GM03348 (cell line): ENCODE measurements at places on chromosomes 7 and 10.

DNA sequence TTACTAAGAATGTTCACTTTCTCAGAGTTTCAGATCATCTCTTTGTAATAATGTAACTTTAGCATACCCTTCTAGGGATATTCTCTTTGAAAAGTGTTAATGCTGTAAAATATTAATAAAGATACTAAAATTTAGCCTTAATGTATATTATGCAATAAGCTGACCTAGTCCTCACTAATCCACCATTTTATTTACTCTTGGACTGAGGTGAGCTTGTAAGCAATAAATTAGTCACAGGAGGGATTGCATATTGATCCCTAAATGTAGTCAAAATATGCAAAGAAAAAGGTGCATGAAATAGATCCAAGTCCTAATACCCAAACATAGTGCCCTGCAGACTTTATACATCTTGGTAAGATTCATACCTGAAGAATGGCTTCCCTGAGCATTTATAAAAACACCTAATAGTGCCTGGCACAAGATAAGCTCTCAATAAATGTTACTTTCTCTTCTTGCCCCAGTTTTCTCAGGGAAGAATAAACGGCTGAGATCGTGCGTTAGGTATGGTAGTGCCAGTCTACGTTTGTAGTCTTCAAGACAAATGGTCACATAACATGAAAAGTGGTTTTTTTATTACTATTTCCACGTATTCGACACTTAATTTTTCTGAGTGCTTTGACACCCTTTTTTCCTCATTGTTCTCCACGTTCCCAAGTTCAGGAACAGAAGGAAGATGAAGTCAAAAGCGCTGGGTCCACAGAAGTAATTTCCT is 14.3 kb downstream of the INSIG1 start:
- DNase-seq: no peak

GRCh38 chr10:28179006-28179742 is 123.7 kb downstream of the MPP7 start:
- DNase-seq: peak; percentile 50

DNA sequence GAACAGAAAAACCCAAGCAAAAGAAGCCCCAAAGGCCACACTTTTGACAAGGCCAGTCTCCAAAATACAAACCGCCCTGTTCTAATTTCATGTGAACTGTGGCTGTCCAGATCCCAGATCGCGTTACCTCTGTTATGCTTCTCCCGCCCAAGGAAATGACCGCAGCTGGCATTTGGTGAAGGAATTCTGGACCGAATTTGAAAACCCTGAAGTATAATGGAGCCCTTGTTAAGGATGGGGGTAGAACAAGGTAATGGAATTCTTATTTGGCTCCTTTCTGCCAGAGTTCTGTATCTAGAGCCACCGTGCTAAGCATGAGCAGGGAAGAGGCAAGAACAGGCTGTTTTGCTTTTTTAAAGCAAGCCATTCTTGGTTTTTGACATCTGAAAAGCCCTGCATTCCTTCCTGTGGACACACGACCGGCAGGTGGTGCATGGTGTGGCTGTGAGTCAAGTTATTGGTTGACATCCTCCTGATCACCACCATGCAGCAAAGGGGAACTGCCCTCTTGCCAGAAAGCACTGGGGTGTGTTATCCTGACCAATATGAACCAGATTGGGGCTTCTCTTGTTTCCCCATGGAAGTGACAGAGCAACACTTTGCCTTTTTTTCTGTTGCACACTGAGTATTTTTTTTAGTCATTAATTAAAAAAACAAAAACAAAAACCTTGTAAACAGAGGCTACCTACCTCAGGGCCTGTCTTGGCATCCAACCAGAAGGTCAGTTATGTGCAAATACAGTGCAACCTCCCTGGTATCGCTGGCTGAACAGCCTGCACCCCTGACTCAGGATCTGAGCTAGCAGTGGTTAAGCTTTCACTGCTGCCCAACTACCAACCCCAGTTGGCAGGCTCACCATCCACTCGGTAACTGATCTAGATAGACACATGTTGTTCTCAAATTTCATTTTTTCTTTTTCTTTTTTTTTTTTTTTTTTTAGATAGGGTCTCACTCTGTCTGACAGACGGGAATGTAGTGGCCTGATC is 14.2 kb downstream of the UCMA start:
- no peak for DNase-seq

- DNase-seq: no peak
These were observed 19.8 kb upstream of the DNAAF5 start for GRCh38 chr7:706721-707120.

GRCh38 chr10:49180444-49180860 is 7.7 kb downstream of the TMEM273 start:
- DNase-seq: no peak

DNA sequence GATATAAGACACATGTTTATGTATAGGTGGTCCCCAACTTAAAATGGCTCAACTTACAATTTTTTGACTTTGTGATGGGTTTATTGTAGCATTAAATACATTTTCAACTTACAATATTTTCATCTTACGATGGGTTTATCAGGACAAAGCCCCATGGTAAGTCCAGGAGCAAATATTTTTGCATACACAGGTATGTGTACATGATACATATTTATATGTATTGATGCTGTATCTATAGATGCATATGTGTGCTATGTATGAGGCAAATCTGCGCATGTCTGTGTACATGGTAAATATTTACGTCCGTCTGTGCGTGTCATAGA is 664 bp upstream of the UBE3C start:
- no peak for DNase-seq

GRCh38 chr10:127035827-127036226 is 130.6 kb downstream of the DOCK1 start:
- DNase-seq: no peak

DNA sequence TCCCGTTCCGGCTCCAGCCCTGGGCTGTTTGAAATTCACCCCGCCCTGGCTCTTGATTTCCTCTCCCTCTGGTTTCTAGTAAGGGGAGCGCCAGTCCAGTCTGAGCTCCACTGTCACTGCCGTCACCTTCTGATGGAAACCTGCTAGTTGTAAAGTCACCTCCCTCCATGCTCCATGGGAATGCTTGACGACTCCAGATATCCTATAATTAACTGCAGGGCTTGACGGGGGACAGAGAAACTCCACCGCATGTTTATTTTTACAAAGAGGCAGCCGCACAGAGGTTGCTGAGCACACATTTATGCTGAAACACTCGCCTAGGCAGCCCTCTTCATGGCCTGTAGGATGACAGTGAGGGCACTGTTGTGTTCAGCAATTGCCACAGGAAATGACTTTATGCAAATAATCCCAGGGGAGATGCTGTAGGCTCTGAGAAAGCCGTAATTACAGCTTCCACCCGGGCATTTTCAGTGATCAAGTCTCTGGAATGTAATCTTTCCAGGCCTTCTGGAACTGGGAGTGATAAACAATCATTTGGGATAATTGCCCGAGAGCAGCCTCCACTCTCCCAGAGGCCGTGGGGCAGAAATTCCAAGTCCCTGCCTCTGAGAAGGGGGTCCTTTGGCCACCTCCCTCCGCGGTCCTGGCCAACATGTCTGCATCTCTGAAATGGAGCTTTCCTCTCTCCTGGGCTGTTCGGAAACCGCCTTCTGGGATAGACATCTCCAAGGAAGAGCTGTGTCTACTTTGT is 300.5 kb downstream of the KLF6 start:
- peak; percentile 12 for DNase-seq

DNA sequence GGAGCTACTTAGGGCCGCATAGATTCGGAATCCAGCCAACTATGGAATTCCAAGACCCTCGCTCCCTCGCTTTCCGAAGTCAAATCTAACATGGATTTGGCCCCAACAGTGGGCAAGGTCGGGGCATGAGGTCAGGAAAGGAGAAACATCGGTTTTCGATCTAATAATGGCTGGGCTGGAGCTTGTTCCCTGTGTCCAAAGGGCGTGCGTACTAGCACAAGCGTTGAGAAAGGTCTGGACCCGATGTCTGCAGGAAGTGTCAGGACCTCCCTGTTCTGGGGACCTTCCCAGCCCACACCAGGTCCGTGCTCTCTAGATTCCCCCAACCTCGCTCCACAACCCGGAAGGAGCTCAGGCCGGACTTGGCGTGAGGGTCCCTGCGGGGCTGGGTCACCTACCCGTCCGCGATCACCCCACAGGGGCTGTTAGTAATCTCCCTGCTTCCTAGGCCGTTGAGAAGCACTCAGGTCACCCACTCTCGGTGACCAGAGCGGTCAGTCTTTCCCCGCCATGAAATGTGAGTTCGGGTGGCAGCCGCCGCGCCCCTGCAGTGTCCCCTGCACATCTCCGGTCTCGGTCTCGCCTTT is 4.8 kb downstream of the FEZF1 start:
- no peak for DNase-seq

GRCh38 chr7:140564643-140565042 is 76.0 kb downstream of the DENND2A start:
- DNase-seq: no peak

GRCh38 chr7:23211589-23211988 is 29.7 kb downstream of the NUP42 start:
- DNase-seq: no peak

DNA sequence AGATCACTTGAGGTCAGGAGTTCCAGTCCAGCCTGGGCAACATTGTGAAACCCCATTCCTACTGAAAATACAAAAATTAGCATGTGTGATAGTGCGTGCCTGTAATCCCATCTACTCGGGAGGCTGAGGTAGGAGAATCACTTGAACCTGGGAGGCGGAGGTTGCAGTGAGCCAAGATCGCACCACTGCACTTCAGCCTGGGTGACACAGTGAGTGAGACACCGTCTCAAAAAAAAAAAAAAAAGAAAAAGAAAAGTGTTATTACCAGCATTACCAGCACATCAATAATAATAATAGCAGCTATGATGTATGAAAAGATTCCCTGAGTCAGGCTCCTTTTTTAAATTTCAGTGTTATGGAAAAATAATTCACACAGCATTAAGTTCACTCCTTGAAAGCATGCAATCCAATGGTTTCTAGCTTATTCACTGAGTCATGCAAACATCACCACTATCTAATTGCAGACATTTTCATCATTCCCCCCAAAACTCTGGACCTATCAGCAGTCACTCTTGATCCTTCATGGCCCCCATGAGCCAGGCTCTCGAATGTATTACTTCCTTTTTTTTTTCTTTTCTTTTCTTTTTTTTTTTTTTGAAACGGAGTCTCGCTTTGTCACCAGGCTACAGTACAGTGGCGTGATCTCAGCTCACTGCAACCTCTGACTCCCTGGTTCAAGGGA is 228.4 kb downstream of the FANK1 start:
- no peak for DNase-seq

- DNase-seq: no peak
These were observed 53.6 kb downstream of the SPOCK2 start for GRCh38 chr10:72034761-72035160.

DNA sequence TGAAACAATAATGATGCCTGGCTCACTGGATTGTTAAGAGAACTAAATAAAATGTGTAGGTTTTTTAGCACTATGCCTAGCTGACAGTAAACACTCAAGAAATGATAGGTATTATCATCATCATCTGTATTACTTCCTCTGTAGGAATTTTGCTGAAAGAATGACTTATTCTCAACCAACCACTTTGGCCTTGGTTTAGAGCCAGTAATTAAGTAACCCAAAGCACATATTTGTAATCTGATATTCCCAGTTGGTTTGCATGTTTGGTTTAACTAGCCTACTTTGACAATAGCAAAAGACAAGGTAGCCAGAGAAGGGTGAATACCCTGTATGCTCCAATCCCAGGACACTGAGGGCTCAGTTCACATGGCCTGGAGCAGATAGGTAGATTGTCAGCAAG is 34.4 kb downstream of the BCAP29 start:
- peak; percentile 65 for DNase-seq

GRCh38 chr10:59362959-59363381 is 621 bp upstream of the FAM13C start:
- DNase-seq: peak; percentile 55

- no peak for DNase-seq
These were observed 163.8 kb downstream of the LCOR start for GRCh38 chr10:96995851-96996250.

GRCh38 chr7:98555403-98555802 is 61.7 kb upstream of the NPTX2 start:
- DNase-seq: no peak

GRCh38 chr10:58824396-58824795 is 311.7 kb downstream of the BICC1 start:
- no peak for DNase-seq

GRCh38 chr7:138374119-138374693 is 85.9 kb upstream of the TRIM24 start:
- DNase-seq: no peak

GRCh38 chr7:26658389-26659084 is 205.9 kb downstream of the SKAP2 start:
- no peak for DNase-seq

DNA sequence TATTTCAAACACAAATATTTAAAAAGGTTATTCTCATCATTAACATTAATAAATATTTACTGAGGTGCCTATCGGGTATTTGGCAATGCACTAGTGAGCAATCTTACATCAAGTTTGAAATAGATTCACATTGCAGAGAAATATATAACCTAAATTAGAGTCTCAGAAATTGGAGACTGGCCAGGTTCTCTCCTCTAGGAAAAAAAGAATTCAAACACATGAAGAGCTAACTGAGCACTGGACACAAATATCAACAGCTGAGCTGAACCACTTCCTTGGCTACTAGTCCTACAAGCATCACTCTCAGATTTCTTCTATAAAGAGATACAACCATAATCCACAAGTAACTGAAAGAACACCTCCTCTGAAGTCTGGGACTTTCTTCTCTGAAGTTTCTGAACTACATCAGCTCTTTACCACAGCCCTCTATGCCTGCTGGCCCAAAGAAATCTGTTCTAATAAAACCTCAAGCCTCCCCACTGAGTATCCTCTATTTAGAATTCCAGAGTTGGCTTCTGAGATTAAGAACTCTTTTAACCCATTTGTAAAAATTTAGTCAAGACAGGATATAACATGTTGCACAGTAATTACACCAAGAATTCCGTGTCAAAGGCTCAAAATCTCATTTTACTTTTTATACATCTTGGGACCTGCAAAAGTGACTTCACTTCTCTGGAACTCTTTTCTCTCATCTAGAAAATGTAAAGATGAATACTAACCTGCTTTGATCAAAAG is 45.2 kb downstream of the MTERF1 start:
- no peak for DNase-seq

DNA sequence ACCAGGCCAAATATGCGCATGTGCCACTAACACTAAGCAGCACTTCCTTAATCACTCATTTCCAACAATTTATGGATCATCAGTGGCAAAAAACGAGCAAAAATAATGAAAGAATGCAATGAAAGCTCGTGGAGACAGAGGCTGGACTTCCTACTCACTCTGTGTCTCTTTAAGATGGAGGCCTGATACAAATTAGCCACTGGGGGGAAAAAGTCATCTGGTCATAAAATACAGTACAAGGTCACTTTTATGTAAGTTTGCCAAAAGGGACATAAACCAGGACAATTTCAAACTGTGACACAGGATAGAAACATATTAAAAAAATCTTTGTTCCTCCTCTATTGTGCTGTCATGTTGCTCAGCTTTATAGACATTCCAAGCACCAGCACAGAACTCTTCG is 101.7 kb downstream of the LMBR1 start:
- no peak for DNase-seq

- DNase-seq: peak; percentile 81
These were observed 228.1 kb downstream of the BMPER start for GRCh38 chr7:34133356-34133982.

- no peak for DNase-seq
These were observed 1127.0 kb downstream of the DNAJB9 start for GRCh38 chr7:109696723-109697122.

- DNase-seq: no peak
These were observed 51.4 kb downstream of the MICALL2 start for GRCh38 chr7:1407892-1408291.

- DNase-seq: no peak
These were observed 1.1 kb downstream of the GPRIN2 start for GRCh38 chr10:46555366-46555712.
